ENCODE measurements at places on chromosomes 5 and 9.

DNA sequence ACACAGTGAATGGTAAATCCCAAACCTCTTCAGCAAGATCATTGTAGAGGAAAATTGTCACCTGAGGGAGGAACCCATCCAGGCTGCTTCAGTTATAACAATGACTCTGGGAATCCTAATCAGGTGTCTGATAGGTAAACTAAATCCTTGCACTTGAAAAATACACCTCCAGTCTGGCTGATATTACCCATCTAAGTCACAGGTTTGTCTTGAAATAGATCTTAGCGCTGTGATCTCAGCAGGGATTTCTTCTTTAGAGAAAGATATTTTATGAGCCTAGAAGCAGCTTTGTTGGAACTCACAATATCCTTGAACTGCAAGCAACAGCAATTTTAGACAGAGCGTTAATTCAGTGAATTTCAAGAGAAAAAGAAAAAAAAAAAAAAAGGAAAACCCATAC is 149.7 kb downstream of the SGCD start:
- DNase-seq, result no peak

DNA sequence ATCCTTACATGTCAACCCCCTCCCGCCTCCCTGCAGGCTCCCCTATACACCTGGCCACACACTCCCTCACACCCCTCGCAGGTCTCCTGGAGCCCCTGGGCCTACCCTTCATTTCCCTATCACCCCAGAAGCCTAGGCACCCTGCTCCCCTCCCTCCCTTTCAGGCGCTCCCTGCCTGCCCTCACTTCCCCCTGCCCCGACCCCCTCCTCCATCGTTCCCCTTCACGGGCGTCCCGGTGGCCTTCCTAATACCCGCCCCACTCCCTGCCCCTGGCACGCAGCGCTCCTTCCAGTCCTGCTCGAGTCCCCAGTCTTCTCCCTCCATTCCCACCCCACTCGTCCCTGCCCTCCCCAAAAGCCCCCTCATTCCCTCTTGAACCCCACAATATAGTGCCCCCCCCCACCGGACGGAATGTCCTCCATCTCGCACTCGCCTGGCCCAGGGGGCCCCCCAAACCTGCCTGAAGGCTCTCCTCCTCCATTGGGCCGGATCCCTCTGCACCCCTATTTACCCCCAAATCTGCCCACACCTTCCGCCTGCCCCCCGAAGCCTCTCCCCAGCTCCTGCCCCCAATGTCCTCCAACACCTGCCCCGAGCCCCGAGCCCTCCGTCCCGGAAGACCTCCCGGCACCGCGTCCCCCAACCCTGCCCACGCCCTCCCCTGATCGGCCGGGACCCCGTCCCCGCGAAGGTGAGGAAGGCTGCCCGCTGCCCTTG is 746 bp downstream of the STRBP start:
- no peak for DNase-seq

GRCh38 chr5:172678902-172679301 is 37.8 kb downstream of the NEURL1B start:
- DNase-seq, result no peak

- no peak for DNase-seq
Measured at GRCh38 chr9:77903666-77904285, 127.8 kb downstream of the GNAQ start.

GRCh38 chr9:86733929-86734328 is 213.4 kb downstream of the GAS1 start:
- no peak for DNase-seq

DNA sequence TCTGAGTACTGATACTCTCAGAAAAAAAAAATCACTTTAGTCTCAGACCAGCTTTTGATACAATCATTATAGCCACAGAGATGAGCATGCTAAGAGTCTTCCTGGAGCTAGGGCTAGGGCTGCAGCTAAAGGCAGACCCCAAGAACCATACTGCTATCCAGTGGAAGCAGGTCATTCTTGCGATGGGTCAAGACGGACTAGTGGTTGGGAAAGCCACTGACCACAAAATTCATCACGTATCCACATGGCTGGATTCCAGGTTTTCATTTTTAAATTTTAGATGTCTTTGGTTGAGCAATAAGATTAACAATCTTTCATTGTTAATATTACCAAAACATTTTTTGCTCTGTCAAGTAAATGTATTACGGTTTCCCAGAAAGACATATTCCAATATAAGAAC is 598.1 kb downstream of the DNAH5 start:
- DNase-seq, result no peak

- DNase-seq, result no peak
Measured at GRCh38 chr5:141691286-141691866, 9.3 kb upstream of the ARAP3 start.

DNA sequence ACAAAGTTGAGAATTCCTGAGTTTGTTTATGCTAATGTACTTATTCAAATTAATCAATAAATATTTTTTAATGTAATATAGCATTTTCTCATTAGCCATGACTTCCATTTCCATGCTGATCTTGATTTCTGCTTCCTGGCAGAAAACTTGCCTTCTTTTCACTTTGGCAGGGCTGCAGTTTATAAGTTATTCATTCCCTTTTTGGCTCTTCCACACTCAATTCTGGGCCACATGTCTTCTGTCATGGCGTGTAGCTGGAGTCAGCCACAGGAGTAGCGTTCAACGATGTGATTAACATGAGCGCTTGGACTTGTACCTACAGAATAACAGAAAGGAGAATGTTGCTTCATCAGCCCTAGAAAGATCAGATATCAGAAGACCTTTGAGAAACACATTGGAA is 172.9 kb downstream of the CFAP90 start:
- no peak for DNase-seq
